Stimulated activated CD8-positive, alpha-beta memory T cell treated with anti-CD3 and anti-CD28 coated beads, Interleukin-4, amount 100 ng/mL, for 48 hours (primary cell): ENCODE measurements at places on chromosomes 4 and X.

DNA sequence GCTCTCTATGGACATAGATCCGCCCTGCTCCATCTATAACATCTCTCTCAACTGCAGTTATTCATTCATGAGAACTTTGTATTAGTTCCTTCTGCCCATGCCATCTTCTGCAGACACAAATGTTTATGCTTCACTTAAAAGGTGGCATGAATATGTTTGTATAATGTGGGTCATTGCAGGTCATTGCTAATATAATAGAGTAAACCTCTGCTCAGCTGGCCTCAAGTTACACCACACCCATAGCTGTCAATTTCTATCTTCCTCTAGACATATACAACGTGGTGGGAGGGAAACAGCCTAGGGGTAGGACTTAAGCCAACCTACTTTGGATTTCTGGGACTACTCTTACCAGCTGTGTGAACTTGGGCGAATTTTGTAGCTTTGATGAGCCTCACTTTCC lies 129.8 kb downstream of the ATXN3L start:
- no peak for DNase-seq

GRCh38 chr4:140138428-140138827 lies 15.6 kb downstream of the MAML3 start:
- no peak for DNase-seq

- peak; percentile 73 for DNase-seq
These were observed 685 bp downstream of the RAB9B start for GRCh38 chrX:103831342-103831802.

- no peak for DNase-seq
These were observed 74.9 kb downstream of the PRRG1 start for GRCh38 chrX:37424000-37424429.

GRCh38 chr4:39050590-39050989 lies 11.4 kb upstream of the KLHL5 start:
- no peak for DNase-seq

GRCh38 chr4:121794505-121795188 lies 6.5 kb upstream of the EXOSC9 start:
- no peak for DNase-seq

- DNase-seq = no peak
These were observed 1283.8 kb upstream of the PABPC4L start for GRCh38 chr4:135485371-135485770.

- no peak for DNase-seq
These were observed 93.6 kb downstream of the DCTD start for GRCh38 chr4:182823576-182823975.

- DNase-seq = no peak
These were observed 556.5 kb upstream of the NR3C2 start for GRCh38 chr4:148998719-148999118.

- DNase-seq = no peak
These were observed 96.5 kb upstream of the DUSP21 start for GRCh38 chrX:44747317-44747716.

GRCh38 chr4:152117933-152118507 lies 357.2 kb upstream of the GATB start:
- DNase-seq = no peak

- no peak for DNase-seq
These were observed 132.6 kb downstream of the ADGRL3 start for GRCh38 chr4:61332693-61333092.

GRCh38 chr4:185112104-185112503 lies 31.0 kb upstream of the SLC25A4 start:
- DNase-seq = no peak

GRCh38 chr4:7780751-7781348 lies 158.8 kb downstream of the AFAP1 start:
- DNase-seq = no peak

- DNase-seq = no peak
These were observed 14.6 kb downstream of the GRXCR1 start for GRCh38 chr4:42906891-42907759.

DNA sequence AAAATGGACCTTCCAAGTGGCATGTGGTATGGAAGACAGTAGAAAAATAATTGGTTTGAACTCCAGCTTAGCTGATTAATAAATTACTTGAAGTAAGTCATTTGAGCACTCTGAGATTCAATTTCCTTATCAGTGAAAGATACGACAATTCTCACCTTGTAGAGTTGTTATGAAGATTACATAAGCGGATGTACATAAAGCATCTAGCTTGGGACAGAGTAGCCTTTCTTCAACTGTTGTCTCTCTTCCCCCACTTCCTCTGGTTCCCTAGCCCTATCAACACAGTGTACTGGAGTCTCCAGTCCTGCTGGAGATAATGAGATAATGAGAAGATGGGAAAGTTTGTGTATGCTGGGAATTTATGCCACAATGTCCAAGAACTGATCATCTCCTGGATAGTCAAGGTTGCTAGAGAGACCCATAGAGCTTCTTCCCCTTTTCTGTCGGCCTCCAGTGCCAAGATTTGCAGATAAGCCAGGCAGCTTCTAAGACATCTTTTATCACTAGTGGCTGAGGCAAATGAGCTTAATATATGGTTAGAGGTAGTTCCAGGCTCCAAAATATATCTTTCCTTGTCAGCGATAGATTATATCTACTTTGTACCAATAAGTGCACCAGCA lies 33.9 kb downstream of the VSIG4 start:
- DNase-seq = no peak

DNA sequence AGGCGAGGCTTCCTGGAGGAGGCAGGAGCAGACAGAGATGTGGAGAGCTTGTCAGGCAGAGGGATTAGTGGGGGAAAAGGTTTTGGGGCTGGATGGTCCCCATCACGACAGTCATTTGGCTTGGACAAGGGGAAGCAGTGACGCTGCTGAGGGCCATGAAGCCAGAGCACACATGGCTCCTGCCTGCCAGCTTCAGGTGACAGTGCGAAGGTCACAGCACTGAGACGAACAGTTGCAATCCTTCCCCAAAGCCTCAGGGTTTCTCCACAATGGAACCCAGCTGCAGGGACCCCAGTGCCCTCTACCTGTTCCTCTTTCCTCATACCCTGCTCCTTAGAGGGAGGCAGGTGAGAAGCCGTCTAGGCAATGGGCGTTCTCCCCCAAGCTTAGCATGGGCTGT lies 110.3 kb downstream of the DRD5 start:
- DNase-seq = no peak

DNA sequence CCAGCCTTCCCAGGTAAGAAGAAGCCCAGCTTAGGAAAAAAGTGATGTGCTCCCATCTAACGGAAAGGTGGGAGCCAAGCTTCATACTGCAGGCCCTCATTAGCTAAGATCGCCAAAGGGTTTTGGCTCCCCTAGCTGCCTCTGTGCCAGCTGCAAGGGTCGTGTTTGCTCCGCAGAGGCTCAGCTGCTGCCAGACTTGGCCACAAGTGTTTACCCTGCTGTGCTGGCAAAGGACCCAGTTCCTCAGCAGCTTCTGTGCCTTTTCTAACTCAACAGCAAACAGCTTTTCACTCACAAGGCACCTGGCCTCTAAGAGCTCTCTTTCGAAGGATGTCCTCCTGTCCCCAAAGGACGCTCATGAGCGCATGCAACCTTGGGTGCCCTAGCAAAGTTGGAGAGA lies 12.2 kb upstream of the VMA21 start:
- DNase-seq = no peak

DNA sequence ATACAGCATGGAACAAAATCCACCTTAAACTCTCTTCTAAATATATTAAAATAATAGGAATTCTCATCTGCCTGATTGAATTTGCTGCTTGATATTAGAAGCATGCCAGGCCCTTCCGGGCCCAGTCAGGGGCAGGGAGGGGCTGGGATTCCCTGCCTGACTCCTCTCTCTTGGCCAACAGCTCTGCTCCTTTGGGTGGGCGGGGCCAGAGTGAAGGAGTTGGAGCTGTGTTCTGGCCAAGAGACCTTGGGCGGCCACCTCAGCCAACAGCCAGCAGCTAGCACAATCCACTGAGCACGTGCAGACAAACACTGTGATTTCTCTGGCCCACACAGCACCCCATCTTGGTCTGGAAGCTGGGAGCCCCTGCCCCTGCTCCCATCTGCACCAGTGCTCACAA lies 140.3 kb downstream of the PJA1 start:
- DNase-seq = no peak

- DNase-seq = peak; percentile 28
These were observed 132.5 kb upstream of the NHS start for GRCh38 chrX:17242470-17242869.
